ENCODE measurements at places on chromosomes 16 and 17. TPM values are rescaled to one million over a fixed set of nuclear protein-coding genes. Genes with fewer than 3 reads are reported as not detected.
A peak's percentile ranks its signal among the peaks of the same experiment; 100 is the strongest.

The OR3A1 gene
- total RNA-seq = not detected

The TPSD1 gene
- not detected for total RNA-seq

DNA sequence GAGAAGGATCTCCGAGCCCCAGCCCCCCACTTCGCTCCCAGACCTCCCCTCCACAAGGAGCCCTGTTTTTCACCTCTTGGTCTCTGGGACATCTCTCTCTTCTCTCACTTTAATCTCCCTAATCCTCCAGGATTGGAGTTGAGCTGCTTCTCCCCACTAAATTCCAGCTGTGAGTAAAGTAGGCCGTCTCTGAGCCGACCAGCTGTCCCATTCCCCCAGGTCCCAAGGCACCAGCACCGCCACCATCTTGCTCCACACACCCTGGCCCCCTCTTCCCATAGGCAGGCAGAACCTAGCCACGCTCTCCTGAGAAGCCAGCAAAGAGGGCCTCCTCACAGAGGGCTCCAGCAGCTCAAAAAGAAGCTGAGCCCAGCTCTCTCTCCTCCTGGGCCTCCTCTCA is 878 bp downstream of the DLG4 start:
- no peak for DNase-seq
- H3K4me1 ChIP-seq = peaks cover 34% of the 10 kb centered on the region
- no peaks in the 10 kb centered on the region for H3K27me3 ChIP-seq
- H3K36me3 ChIP-seq = peaks cover 4% of the 10 kb centered on the region
- peak overlapping the region; percentile 91 for H3K4me3 ChIP-seq
- H3K27ac ChIP-seq = no peak overlapping the region

DNA sequence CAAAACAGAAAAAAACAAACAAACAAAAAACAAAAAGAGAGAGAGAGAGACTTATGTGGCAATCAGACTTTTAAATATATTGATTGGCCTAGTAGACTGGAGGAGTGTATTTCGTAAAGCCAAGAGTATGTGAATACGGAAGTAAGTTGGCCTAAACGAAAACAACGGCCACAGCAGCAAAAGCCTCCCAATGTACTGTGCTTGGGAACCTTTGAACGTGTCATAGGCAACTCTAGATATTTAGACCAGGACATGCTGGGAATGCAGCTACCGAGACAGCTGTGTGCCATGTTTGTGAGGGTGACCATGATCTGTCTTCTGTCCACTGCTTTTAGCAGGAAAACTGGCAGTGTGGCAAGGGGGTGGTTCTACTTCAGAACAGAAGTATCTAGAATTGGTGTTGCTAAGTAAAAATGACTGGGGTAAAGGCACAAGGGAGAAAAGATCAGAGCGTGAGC is 7.4 kb downstream of the MAF start:
- H3K27ac ChIP-seq = no peak overlapping the region
- peaks cover 26% of the 10 kb centered on the region for H3K27me3 ChIP-seq
- H3K36me3 ChIP-seq = peaks cover 3% of the 10 kb centered on the region

DNA sequence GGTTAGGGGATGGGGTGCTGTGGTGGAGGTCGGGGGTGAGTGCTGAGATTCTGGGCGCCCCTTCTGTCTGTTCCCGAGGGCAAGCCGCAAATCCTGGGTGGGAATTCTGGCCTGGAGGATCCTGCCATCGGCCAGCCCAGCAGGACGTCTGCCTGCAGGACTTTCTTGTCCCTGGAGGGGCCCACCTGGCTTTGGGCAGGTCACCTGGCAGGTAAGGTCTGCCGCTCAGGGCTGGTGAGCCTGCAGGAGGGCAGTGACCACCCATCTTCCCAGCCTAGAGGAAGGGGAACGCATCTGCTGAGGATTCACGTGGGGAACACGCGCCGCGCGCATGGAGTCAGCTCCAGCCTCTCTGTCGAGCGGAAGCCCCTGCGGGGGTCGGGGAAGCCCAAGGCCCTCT is 5.4 kb downstream of the RNF222 start:
- H3K36me3 ChIP-seq = no peaks in the 10 kb centered on the region
- H3K27ac ChIP-seq = no peak overlapping the region
- H3K27me3 ChIP-seq = peaks cover 27% of the 10 kb centered on the region
- DNase-seq = no peak
